Right cardiac atrium (tissue), 5 donors: ENCODE measurements at places on chromosomes 4 and X. TPM values are rescaled to one million over a fixed set of nuclear protein-coding genes. Genes with fewer than 3 reads are reported as not detected.

Gene CCDC110
- polyA plus RNA-seq = 1.3 TPM

Gene MTMR8
- polyA plus RNA-seq = 0.32 TPM

Gene HSFX1
- polyA plus RNA-seq = 2.1 TPM

Gene CXCL3
- polyA plus RNA-seq = 2.5 TPM

Gene ATP1B4
- 3.8 TPM for polyA plus RNA-seq

Gene AR
- polyA plus RNA-seq = 3.4 TPM

Gene SYTL4
- polyA plus RNA-seq = 3.4 TPM
